ENCODE measurements at places on chromosomes 7 and 10. TPM values are rescaled to one million over a fixed set of nuclear protein-coding genes. Genes with fewer than 3 reads are reported as not detected.

- no peak for DNase-seq
Measured at GRCh38 chr7:42006801-42007513, 230.1 kb downstream of the GLI3 start.

DNA sequence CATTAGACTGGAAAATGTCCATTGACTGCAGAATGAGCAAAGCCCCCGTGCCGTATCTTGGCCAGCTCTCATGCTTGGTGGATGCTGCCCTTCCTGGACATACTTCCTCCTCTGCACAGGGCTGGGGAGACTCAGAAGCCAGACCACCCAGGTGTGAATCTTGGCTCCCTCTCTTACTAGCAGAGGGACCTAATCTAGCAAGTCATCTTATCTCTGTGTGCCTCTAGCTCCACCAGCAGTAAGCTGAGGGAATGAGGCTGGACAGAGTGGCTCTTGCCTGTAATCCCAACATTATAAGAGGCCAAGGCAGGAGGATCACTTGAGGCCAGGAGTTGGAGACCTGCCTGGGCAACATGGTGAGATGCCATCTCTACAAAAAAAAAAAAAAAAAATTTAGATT, 173.8 kb upstream of the GHITM start:
- DNase-seq = no peak

GRCh38 chr7:11332865-11333228, 359.2 kb downstream of the PHF14 start:
- DNase-seq = no peak

DNA sequence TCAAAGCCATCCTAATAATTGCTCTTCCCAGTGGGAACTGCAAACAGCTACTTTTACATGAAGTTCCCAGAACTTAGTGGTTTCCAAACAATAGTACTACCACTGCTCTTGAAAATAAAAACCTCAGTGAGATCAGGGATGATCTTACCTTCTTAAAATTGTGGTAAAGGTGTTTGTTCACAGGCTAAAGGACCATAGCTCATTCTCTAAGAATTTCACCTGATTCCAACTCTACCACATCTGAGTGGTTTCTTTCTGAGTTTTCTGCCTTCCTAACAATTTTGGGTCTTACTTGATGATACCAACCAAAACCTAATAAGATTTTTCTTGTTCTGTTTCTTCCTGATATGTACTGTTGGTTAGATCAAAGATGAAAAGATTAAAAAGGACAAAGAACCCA, 45.6 kb upstream of the AGBL3 start:
- no peak for DNase-seq

The SH2D4B gene
- not detected for total RNA-seq

The CPN1 gene
- total RNA-seq = not detected

The CYP2C8 gene
- not detected for total RNA-seq

Data from chondrocyte (in vitro differentiated cells).